Activated naive CD8-positive, alpha-beta T cell treated with anti-CD3 and anti-CD28 coated beads for 36 hours (primary cell): ENCODE measurements at places on chromosomes 7 and 10.

DNA sequence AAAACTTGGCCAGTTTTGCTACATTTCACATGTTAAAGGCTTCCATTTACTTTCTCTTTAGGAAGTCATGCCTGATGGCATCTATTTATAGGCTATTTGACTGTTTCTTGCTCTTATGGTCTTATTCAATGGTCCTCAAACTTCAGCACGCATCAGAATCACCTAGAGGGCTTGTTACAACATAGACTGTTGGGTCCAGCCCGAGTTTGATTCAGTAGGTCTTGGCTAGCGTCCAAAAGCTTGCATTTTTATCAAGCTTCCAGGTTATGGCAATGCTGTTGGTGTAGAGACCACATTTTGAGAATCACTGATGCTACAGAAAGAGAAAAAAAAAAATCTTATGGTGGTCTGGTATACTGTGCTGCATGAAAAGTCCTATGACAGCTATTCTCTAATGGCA lies 51.9 kb downstream of the MTPN start:
- peaks cover 9% of the 10 kb centered on the region for H3K4me1 ChIP-seq
- no peaks in the 10 kb centered on the region for H3K27me3 ChIP-seq
- no peak overlapping the region for H3K27ac ChIP-seq
- H3K36me3 ChIP-seq: peaks cover 33% of the 10 kb centered on the region
- no peak overlapping the region for H3K4me3 ChIP-seq

DNA sequence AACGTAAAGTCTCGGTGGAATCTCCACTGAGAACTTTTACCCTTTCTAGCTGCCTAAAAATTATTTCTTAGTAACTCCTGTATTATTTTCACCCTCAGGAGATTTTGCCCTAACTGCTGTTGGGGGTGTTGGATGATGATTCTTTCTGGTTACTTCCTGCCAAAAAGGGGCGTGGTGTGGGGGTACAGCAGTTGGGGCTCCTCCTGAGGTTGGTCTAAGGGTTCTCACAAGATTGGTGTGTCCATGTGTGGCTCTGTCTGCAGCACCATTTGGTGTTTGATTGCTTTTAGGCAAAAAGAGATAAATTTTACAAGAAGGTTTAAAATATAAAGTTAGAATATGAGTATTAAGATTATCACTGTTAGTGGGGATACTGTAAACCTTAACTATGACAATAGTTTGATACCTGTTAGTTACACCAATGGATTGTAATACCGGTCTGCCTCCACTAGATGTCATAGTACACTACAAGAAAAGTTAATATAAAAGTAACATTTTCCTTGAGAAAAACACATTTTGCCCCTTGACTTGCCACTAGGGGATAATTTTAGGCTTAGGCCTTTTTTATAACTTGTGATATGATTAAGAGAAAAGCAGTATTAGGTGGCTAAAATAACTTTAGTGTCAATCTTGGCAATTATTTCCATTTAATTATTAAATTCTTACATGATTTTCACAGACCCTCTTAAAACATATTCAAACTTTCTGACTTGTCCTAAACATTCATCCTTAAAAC lies 928.7 kb downstream of the IPMK start:
- H3K4me1 ChIP-seq: no peaks in the 10 kb centered on the region
- no peak overlapping the region for H3K4me3 ChIP-seq
- H3K36me3 ChIP-seq: no peaks in the 10 kb centered on the region

DNA sequence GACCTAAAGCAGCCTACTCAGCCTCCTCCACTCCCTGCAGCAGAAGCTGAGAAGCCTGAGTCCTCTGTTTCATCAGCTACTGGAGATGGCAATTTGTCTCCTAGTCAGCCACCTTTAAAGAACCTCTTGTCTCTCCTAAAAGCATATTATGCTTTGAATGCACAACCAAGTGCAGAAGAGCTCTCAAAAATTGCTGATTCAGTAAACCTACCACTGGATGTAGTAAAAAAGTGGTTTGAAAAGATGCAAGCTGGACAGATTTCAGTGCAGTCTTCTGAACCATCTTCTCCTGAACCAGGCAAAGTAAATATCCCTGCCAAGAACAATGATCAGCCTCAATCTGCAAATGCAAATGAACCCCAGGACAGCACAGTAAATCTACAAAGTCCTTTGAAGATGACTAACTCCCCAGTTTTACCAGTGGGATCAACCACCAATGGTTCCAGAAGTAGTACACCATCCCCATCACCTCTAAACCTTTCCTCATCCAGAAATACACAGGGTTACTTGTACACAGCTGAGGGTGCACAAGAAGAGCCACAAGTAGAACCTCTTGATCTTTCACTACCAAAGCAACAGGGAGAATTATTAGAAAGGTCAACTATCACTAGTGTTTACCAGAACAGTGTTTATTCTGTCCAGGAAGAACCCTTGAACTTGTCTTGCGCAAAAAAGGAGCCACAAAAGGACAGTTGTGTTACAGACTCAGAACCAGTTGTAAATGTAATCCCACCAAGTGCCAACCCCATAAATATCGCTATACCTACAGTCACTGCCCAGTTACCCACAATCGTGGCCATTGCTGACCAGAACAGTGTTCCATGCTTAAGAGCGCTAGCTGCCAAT lies 202.2 kb downstream of the ZEB1 start:
- DNase-seq: no peak
- H3K4me3 ChIP-seq: no peak overlapping the region
- H3K36me3 ChIP-seq: peaks cover 31% of the 10 kb centered on the region
- H3K4me1 ChIP-seq: peaks cover 5% of the 10 kb centered on the region
- no peaks in the 10 kb centered on the region for H3K27me3 ChIP-seq

GRCh38 chr10:33534416-33534815 lies 199.9 kb upstream of the NRP1 start:
- peaks cover 27% of the 10 kb centered on the region for H3K27me3 ChIP-seq
- no peak overlapping the region for H3K4me3 ChIP-seq
- H3K36me3 ChIP-seq: no peaks in the 10 kb centered on the region
- DNase-seq: no peak
- H3K4me1 ChIP-seq: no peaks in the 10 kb centered on the region

- DNase-seq: no peak
- H3K27ac ChIP-seq: peak overlapping the region; percentile 45
- no peak overlapping the region for H3K4me3 ChIP-seq
- no peaks in the 10 kb centered on the region for H3K27me3 ChIP-seq
- peaks cover 30% of the 10 kb centered on the region for H3K4me1 ChIP-seq
- peaks cover 31% of the 10 kb centered on the region for H3K36me3 ChIP-seq
Measured at GRCh38 chr10:100993986-100994708, 5.5 kb upstream of the LZTS2 start.

GRCh38 chr10:2925631-2926030 lies 141.7 kb upstream of the PFKP start:
- H3K4me3 ChIP-seq: no peak overlapping the region
- H3K27ac ChIP-seq: no peak overlapping the region
- peaks cover 4% of the 10 kb centered on the region for H3K4me1 ChIP-seq
- no peak for DNase-seq
- no peaks in the 10 kb centered on the region for H3K36me3 ChIP-seq

DNA sequence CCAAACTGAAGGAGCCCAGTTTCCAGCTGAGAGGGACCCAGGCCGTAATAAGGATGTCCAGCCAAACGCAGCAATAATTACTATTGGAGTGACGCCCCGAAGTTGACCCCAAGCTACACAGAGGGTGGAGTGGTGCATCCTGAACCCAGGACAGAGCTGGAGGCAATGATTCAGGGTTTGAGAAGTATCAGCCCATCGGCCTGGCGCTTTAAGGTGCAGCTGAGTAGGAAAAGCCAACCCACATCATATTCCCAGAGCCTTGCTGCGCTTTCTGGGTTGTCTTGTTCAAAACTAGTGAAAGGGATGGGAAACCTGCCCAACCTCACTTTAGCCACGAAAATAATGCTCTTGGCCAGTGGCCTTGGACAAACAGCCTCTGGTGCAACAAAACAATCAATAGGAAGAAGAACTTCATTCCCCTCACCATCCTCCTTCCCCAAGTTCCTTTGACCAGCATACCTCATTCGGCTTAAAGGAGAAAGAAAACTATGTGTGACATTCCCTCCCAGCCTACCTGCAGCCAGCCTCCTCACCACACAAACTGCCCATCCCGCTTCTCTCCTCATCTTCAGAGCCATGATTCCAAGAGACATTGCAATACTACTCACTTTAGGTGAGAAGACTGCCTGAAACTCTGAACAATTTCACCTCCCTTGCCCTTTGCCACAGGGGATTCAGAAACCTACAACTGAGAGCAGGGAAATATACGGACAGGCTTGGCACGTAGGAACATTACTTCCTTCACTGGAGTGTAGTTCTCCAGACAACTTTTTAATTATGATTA lies 217.2 kb upstream of the MKLN1 start:
- peak; percentile 2 for DNase-seq
- peaks cover 39% of the 10 kb centered on the region for H3K4me1 ChIP-seq
- H3K27me3 ChIP-seq: peaks cover 4% of the 10 kb centered on the region

GRCh38 chr10:92737484-92737883 lies 47.7 kb downstream of the HHEX start:
- H3K4me1 ChIP-seq: no peaks in the 10 kb centered on the region
- H3K27me3 ChIP-seq: peaks cover 19% of the 10 kb centered on the region
- H3K4me3 ChIP-seq: no peak overlapping the region

DNA sequence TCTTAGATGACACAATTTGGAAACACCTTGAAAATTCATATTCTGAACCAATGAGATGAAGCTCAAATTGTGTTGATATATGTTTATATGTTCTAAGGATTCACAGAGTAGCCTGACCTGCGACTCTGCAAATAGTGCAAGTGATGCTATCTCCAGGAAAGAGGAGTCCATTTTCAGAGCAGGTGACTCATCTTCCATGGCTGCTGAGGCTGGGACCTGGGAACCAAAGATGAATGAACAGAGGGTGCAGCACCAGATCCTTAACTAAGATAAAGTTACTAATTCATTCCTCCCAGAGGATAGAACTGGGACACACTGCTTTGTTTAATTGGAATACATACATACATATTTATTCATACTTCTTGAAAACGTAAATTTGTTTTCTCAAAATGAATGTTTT lies 240.6 kb upstream of the SEMA3C start:
- no peaks in the 10 kb centered on the region for H3K4me1 ChIP-seq
- DNase-seq: no peak
- no peak overlapping the region for H3K27ac ChIP-seq
- no peaks in the 10 kb centered on the region for H3K36me3 ChIP-seq

DNA sequence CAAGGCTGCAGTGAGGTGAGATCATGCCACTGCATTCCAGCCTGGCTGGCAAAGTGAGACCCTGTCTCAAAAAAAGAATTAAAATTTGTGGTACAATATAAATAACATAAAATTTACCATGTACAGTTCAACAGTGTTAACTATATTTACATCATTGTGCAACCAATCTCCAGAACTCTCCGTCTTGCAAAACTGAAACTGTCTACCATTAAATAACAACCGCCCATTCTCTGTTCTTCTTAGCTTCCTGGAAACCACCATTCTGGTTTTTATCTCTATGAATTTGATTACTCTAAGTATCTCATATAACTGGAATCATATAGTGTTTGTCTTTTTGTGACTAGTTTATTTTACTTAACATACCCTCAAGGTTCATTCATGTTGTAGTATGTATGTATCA lies 167.6 kb downstream of the AUTS2 start:
- H3K27ac ChIP-seq: no peak overlapping the region
- H3K4me1 ChIP-seq: no peaks in the 10 kb centered on the region
- no peak overlapping the region for H3K4me3 ChIP-seq

DNA sequence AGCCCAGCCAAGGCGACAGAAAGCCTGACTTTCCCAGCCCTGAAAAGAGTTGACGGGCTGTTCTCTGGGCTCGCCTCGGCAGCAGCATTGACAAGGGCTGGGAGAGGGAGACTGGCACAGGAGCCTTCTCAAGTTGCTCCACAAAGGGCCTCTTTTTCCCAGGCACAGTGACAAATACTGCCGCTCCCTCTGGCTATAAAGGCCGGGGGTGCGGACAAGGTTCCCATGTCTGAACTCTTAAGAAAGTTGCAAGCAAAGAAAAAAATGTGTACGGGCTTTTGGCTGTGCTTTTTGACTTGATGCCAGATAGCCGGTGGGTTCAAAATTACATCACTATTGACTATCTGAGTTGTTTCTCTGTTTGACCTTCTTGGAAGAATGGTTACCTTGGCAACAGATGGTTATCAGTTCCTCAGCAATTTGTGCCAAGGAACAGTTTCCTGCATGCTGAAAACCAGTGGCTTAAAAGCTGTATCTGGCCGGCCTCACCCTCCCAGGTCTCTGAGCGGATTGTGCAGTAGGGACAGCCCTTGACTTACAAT lies 115.9 kb upstream of the EEPD1 start:
- no peaks in the 10 kb centered on the region for H3K36me3 ChIP-seq
- no peaks in the 10 kb centered on the region for H3K4me1 ChIP-seq

GRCh38 chr10:86599729-86600128 lies 54.6 kb upstream of the OPN4 start:
- H3K4me3 ChIP-seq: no peak overlapping the region
- no peaks in the 10 kb centered on the region for H3K27me3 ChIP-seq

DNA sequence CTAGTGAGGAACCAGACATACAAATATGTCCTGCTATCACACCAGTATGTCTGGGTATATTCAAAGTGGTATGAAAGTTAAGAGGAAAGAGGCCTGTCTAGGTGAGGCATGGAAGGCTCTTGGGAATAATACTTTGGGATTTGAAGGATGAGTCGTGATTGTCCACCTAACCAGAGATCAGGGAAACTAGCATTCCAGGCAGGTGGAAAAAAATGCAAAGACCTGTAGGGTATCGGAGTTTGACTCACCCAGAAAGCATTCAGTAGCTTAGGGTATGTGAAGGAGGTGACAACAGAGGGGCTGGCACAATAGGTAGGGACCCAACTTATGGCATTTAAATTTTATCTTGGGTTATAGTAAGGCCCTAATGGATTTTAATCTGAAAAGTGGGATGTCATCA lies 950 bp upstream of the GCC1 start:
- peaks cover 49% of the 10 kb centered on the region for H3K4me1 ChIP-seq
- no peak overlapping the region for H3K27ac ChIP-seq
- H3K27me3 ChIP-seq: no peaks in the 10 kb centered on the region
- H3K4me3 ChIP-seq: no peak overlapping the region

GRCh38 chr10:62239994-62240393 lies 28.6 kb downstream of the RTKN2 start:
- H3K4me1 ChIP-seq: peaks cover 30% of the 10 kb centered on the region
- H3K36me3 ChIP-seq: peaks cover 5% of the 10 kb centered on the region
- no peak for DNase-seq
- no peak overlapping the region for H3K27ac ChIP-seq
- no peaks in the 10 kb centered on the region for H3K27me3 ChIP-seq

- H3K36me3 ChIP-seq: no peaks in the 10 kb centered on the region
- H3K27me3 ChIP-seq: peaks cover 7% of the 10 kb centered on the region
- no peaks in the 10 kb centered on the region for H3K4me1 ChIP-seq
- H3K27ac ChIP-seq: no peak overlapping the region
- no peak for DNase-seq
Measured at GRCh38 chr7:103731169-103731568, 258.3 kb downstream of the RELN start.

GRCh38 chr7:157669768-157670351 lies 333.1 kb downstream of the DNAJB6 start:
- H3K36me3 ChIP-seq: no peaks in the 10 kb centered on the region
- H3K4me1 ChIP-seq: peaks cover 20% of the 10 kb centered on the region
- H3K4me3 ChIP-seq: no peak overlapping the region
- peaks cover 28% of the 10 kb centered on the region for H3K27me3 ChIP-seq

- H3K27ac ChIP-seq: no peak overlapping the region
- DNase-seq: no peak
- no peaks in the 10 kb centered on the region for H3K36me3 ChIP-seq
Measured at GRCh38 chr10:28644647-28645046, 32.7 kb upstream of the BAMBI start.
